Fibroblast of lung (primary cell): ENCODE measurements at places on chromosomes 7 and 10. TPM values are rescaled to one million over a fixed set of nuclear protein-coding genes. Genes with fewer than 3 reads are reported as not detected.

Gene CLDN4
- total RNA-seq = under 0.01 and 0.26 TPM in 2 replicates

Gene POLR2J2
- 1.5 and 2.1 TPM in 2 replicates for total RNA-seq

Gene LIPK
- total RNA-seq = not detected in 2 replicates

GRCh38 chr7:47493976-47494911 is 87.7 kb downstream of the TNS3 start:
- H3K4me1 ChIP-seq = peaks cover 5% of the 10 kb centered on the region
- H3K4me3 ChIP-seq = no peak overlapping the region
- no peak overlapping the region for H3K27ac ChIP-seq
- H3K27me3 ChIP-seq = no peaks in the 10 kb centered on the region

DNA sequence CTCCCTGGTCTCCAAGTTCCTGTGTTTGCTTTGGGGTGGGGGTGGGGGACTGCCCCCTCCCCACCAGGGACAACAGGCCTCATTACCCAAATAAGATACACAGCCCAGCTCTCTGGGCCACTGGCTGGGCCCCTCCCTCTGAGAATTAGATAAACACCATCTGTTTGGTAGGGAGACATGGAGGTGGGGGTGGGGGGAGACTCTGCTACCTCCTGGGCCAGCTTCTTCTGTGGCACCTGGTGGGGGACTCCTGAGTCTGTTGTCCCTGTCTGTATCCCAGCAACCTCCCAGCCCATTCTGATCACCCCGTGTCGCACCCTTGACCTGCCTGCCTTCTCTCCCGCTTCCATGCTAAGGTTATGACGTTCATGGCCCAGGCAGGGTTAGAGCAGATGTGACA is 5.8 kb downstream of the MLXIPL start:
- no peak overlapping the region for H3K4me3 ChIP-seq
- peaks cover 13% of the 10 kb centered on the region for H3K27me3 ChIP-seq
- no peaks in the 10 kb centered on the region for H3K4me1 ChIP-seq
- no peak for DNase-seq
- H3K36me3 ChIP-seq = no peaks in the 10 kb centered on the region

DNA sequence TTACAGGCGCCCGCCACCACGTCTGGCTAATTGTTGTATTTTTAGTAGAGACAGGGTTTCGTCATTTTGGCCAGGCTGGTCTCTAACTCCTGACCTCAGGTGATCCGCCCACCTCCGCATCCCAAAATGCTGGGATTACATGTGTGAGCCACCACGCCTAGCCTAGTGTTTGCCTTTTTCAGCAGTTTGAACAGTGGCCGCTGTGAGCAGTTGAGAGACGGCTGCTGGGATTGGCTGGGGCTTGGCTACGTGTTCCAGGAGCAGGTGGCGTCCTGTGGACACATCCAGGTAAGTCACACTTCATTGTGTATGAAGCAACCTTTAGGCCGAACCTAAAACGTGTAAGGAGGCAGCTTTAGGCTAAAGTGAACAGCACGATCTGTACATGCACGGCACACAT is 231.8 kb upstream of the PITRM1 start:
- no peaks in the 10 kb centered on the region for H3K27me3 ChIP-seq
- H3K4me1 ChIP-seq = peaks cover 12% of the 10 kb centered on the region
- H3K27ac ChIP-seq = no peak overlapping the region
- H3K4me3 ChIP-seq = no peak overlapping the region
- DNase-seq = no peak

DNA sequence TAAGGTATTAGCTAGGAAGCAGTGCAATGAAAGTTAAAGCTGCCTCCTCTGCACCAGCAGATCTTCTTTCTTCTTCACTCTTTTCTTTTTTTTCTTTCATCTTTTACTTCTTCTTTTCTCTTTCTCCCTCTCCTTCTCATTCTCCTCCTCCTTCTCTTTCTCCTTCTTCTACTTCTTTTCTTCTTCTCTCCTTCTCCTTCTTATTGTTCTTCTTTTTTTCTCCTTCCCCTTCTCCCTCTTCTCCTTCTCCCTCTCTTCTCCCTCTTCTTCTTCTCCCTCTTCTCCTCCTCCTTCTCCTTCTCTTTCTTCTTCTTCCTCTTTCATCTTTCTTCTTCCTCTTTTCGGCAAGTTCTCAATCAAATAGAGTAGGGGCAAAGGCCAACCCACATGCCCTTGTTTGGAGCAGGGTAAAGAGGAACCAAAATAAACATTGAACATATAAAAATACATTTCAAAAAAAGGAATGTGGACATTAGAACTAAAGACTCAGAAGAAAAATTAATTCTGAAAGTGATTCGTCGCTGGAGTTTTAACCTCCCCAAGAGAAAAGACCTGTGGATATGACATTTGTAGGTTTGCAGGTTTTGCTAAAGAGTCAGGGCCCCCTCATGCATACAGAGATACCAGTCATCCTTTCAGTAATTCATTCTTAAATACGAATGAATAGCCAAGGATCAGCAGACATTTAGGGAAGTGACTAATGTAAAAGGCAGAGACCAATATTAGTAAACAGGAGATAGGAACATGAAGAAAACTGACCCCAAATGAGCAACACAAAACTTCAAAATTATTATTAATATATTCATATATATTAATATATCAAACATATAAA is 93.0 kb upstream of the RSU1 start:
- H3K27me3 ChIP-seq = no peaks in the 10 kb centered on the region
- H3K4me3 ChIP-seq = no peak overlapping the region
- H3K27ac ChIP-seq = no peak overlapping the region
- no peak for DNase-seq
- H3K36me3 ChIP-seq = no peaks in the 10 kb centered on the region

- H3K36me3 ChIP-seq = no peaks in the 10 kb centered on the region
- no peaks in the 10 kb centered on the region for H3K27me3 ChIP-seq
- no peak for DNase-seq
- H3K4me3 ChIP-seq = no peak overlapping the region
Observed at GRCh38 chr10:44581996-44582395, 197.1 kb upstream of the CXCL12 start.

GRCh38 chr10:59177031-59177797 is 771 bp downstream of the PHYHIPL start:
- peaks cover 24% of the 10 kb centered on the region for H3K27me3 ChIP-seq
- H3K4me1 ChIP-seq = peaks cover 3% of the 10 kb centered on the region
- H3K27ac ChIP-seq = no peak overlapping the region
- peak overlapping the region; percentile 23 for H3K4me3 ChIP-seq
